ENCODE measurements at places on chromosomes 4 and X.

DNA sequence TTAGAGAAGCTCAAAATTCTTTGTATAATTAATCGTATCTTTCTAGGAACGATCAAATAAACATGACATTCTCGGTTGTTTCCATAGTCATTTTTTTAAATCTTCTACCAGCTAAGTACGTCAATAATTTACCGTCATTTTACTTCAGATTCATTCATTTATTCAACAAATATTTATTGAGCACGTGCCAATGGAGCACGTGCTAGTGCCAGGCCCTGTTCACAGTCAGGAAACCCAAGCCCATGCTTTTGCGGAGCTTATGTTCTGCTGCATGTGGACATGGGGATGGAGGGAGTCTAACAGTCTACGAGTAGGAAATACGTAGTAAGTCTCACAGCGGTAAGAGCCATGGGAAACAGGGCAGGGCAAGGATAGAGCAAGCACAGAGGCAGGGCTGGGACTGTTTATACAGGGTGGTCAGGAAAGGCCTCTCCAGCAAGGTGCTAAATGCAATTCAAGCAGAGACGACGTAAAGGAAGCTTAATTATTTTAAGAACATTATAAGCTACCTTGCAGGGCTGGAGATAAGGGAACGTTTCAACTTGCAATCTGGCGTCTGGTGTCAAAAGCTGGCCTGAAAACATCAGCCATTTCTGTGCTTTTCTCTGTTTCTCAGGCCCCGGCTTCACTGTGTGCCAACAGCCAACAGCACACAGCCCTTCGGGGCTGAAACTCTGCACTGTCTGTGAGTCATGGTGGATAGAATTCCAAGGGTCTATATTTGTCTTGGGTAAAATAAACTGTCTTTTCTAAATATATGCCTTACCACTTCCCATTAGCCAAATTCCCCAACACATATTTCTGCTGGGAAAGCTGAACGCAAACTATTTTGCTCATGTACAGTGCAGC lies 517.1 kb upstream of the ZFP42 start:
- DNase-seq: no peak

DNA sequence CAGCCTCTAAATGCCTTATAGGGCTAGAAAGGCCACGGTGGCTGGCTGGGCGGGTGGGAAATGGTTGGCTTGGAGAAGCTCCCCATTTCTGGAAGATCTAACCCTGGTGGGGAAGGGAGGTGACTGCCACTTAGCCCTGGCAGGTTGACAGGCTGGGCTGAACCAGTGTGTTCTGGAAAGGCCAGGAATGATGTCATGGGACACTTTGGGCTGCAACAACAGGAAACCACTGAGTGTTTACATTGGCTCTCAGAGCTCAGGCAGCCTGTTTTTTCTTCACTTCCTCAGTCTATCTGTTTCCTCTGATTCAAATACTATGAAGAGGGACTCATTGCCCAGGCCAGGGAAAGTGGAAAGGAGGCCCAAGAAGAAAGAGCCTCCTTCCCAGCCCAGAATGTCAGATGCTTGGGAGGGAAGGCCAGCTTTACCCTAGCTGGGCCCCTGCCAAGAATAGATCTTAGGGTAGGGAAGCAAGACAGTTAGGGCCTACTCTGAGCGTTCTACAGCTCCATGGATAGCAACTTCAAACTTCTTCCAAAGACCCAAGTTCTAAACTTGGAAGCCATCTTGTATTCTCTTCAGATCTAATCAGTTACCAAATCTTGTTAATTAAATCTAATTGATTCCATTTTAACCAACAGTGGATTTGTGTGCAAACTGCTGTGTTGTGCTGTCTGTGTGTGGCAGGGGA lies 65.8 kb upstream of the MSN start:
- DNase-seq: peak; percentile 52

- peak; percentile 8 for DNase-seq
Observed at GRCh38 chr4:83536362-83537272, 709 bp downstream of the GPAT3 start.

GRCh38 chrX:25523574-25524540 lies 508.1 kb upstream of the ARX start:
- no peak for DNase-seq

GRCh38 chrX:10167573-10167972 lies 10.8 kb downstream of the CLCN4 start:
- no peak for DNase-seq

DNA sequence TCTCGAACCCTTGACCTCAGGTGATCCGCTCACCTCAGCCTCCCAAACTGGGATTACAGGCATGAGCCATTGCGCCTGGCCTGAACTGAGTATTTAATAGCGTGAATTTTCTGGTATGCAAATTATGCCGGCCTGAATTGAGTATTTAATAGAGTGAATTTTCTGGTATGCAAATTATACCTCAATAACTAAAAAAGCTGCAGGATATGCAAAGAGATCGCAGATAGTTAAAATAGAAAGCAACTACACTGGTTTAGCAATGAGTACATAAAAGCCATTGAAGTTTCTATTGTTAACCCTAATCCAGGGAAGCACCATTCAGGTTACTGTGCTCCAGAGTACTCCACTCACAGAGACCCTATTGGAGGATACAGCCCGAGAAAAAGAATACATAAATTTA lies 22.8 kb downstream of the FBXW7 start:
- no peak for DNase-seq

DNA sequence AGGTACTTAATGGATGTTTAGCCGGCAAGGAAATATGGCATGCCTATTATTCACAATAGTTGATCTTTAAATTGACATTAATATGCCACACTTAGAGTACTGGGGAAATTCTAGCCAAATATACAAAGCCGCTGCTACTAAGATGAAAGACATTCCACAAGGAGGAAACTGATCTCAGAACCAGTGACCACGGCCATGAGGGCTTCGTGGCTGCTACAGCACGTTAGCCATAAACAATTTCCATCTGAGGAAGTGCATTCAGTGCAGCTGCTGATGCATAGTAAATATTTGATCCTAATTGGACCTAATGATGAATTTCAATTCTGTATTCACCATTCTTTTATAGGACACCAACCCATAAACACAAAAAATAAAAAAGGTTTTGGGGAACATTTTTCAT lies 59.1 kb downstream of the SORBS2 start:
- no peak for DNase-seq

DNA sequence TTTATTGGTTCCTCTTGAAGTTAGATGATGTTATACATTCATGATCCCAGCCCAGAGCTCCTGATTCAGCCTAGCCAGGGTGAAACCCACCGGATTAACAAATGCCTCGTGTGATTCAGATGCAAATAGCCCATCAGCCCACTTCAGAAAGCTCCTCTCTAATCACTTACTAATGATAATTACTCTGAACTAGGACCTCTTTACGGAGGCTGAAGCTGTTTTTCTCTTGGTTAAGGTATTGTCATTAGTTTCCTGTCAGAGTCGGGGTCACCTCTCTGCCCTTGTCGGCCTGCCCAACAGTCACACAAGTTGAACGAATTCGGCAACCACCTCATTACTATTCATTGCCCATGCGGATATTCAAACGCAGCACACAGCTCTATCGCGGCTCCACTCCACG lies 36.6 kb downstream of the ZFP42 start:
- DNase-seq: no peak

DNA sequence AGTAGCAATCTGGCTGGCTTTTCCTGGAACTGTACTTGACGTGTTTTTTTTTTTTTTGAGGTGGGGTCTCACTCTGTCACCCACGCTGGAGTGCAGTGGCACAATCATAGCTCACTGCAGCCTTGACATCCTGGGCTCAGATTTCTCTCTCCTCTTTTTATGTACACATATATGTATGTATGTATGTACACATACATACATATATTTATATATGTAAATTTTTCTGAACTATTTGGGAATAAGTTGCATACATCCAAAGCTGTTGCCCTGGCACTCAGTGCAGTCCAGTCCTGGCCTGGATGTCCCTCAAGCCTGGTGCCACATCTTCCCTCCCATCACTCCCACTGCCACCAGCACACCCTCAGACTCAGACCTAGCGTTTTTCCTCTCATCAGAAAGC lies 89.0 kb upstream of the SHISA3 start:
- no peak for DNase-seq

Data from stimulated activated CD4-positive, alpha-beta T cell treated with anti-CD3 and anti-CD28 coated beads, Interleukin-4, amount 100 ng/mL, for 24 hours (primary cell).